ENCODE measurements at places on chromosomes 6 and 20.

DNA sequence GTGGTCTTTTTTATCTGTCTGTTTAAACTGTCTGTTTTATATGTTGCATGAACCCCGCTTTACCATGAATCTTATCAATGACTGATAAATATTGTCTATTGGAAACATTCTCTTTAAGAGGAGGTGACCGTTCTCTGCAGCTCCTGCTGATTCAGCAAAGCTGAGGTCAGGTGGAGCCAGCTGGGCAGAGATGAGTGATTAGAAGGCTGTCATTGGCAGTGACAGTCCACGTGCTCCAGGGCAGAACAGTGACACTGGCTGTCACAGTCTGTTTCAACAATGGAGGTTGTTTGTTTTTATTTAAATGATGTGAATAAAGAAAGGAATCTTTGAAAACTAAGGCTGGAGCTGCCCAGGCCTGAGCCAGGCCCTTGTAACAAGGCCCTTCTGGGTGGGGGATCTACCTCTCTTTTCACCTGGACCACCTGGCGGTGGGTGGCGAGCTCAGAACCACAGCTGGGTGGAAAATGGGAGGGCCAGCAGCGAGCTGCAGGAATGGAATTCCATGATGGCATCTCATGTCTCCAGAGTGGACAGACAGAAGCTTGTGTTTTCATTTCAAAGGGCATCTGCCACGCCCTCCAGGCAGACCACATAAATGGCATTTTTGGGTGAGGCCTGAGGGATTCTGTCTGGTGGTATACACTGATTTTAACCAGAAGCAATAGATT, 12.6 kb downstream of the SYNJ2 start:
- DNase-seq: no peak

DNA sequence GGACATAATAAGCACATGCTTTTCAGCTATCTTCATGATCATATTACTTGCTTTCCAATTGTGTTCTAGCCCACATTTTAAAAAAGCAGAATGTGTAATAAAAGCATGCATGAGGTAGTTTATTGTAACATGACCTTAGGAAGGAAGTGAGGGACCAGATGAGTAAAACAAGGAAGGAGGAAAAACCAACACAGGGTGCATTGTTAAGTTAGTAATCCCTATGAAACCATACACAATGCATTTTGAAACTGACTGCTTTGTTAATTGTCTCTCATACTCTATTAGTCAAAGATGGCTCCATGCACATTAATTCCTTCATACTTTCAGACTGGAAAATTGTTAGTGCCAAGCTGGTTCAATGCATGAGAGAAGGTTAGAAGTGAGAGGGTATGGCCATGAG, 37.7 kb upstream of the CENPW start:
- DNase-seq: no peak

- peak; percentile 7 for DNase-seq
Observed at GRCh38 chr6:28137505-28137981, 4.1 kb upstream of the ZKSCAN8 start.

DNA sequence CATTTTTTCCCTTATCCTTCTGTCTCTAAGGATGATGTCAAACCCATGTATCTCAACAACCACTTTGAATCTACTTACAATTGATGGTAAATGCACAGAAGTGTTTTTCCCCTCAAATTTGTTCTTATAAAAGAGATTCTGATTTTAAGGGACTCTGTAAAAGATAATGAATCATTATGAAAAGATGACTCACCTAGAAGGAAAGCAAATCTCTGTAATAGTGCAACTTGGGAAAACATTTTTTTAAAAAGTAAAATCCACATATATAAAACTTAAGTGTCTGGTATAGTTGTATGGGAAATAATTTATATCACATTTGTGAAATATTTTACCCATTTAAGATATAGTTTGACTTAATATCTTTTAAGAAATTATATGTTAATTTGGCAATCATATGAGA, 137.0 kb downstream of the TINAG start:
- no peak for DNase-seq

DNA sequence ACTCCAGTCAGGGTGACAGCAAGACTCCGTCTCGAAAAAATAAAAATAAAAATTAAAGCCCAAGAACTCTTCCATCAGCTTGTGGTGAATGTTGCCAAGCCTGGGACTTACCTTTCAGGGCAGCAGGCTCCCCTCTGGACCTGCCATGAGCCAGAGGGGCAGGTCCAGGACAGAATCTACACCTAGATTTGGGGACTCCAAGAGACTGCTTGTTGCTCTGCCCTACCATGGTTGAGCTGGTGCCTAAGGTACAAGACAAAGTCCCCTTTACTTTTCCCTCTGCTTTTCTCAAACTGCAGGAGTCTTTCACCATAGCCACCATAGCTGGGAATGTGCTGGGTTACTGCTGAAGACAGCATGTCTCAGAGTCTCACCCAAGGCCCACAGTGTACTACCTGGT, 9.2 kb downstream of the C6orf15 start:
- DNase-seq: no peak
